ENCODE measurements at places on chromosomes 7 and 10. TPM values are rescaled to one million over a fixed set of nuclear protein-coding genes. Genes with fewer than 3 reads are reported as not detected.

DNA sequence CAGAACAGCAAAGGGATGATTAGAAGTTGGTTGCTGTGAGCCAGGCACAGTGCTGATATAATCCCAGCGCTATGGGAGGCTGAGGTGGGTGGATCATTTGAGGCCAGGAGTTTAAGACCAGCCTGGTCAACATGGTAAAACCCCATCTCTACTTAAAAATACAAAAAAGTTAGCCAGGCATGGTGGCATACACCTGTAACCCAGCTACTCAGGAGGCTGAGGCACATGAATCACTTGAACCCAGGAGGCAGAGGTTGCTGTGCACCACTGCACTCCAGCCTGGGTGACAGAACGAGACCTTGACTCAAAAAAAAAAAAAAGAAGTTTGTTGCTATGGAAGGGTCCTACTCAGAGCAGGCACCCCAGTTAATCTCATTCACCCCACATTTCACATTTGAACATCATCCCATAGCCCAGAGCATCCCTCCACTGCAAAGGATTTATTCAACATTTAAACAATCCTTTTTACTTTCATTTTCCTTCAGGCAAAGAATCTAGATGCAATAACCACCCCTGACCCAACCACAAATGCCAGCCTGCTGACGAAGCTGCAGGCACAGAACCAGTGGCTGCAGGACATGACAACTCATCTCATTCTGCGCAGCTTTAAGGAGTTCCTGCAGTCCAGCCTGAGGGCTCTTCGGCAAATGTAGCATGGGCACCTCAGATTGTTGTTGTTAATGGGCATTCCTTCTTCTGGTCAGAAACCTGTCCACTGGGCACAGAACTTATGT lies 4.1 kb downstream of the IL6 start:
- no peak for DNase-seq

DNA sequence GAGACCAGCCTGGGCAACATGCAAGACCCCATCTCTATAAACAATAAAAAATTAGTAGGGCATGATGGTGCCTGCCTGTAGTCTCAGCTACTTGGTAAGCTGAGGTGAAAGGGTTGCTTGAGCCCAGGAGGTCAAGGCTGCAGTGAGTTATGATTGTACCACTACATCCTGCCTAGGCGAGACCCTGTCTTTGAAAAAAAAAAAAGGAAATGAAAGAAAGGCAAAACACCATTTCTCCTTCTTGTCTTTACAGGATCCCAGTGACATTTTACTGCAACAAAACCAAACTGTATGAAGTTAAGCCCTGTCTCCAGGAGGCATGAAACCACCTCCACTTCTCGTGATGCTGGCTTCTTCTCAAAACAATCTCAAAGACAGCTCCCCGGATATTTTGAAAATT lies 29.9 kb upstream of the PBLD start:
- DNase-seq: no peak

- no peak for DNase-seq
These were observed 16.4 kb upstream of the BPGM start for GRCh38 chr7:134630237-134630636.

- no peak for DNase-seq
These were observed 111.3 kb upstream of the ASAH2 start for GRCh38 chr10:50362547-50363125.

DNA sequence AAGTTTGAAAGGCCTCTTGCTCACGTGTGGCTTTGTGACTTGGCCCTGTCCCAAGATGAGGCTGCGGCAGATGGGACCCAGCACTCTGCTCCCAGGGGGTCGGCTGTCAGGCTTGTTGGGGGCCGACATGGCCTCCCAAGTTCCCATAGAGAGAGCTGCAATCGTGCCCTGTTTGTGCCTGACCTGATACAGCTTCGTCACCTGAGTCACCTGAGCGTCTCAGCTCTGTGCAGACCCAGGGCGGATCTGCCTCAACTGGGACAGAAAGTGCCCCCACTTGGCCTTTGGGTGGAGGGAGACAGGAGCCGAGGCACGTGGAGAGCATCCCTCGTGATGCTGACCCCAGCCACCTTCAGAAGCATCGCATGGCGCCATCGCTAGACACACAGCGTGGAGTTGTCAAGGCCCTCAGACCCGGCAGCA lies 21.7 kb downstream of the PAPOLB start:
- no peak for DNase-seq

DNA sequence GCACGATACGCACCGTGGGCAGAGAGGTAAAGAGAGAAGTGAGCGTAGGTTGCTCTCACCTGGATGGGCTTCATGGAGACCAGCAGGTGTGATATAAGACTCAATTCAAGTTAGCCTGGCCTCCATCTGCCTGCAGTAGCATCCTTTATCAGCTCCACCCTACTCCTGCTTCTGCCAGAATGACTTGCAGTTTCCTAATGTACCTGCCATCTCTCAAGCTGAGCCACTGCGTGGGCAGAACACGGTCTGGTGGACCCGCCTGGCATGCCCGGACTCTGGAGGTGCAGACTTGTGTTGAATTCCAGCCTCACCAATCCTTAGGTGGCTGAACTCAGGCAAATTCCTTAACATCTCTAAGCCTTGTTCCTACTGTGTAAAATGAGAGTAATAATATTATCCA lies 64.3 kb downstream of the STEAP1B start:
- no peak for DNase-seq

GRCh38 chr7:124597509-124597908 lies 168.1 kb downstream of the GPR37 start:
- no peak for DNase-seq

SDHAF3 gene
- total RNA-seq: 7.5 TPM

NPSR1 gene
- total RNA-seq: not detected

PRF1 gene
- total RNA-seq: not detected

NFKB2 gene
- total RNA-seq: 17.2 TPM

NIPSNAP2 gene
- 36.9 TPM for total RNA-seq

HYAL4 gene
- 0.20 TPM for total RNA-seq

KIAA1549 gene
- total RNA-seq: 1.9 TPM

NXPH1 gene
- not detected for total RNA-seq
